ENCODE measurements at places on chromosomes 1 and 21. TPM values are rescaled to one million over a fixed set of nuclear protein-coding genes. Genes with fewer than 3 reads are reported as not detected.

SPRR2E gene
- not detected for total RNA-seq

SLC9C2 gene
- total RNA-seq: not detected

ADAMTS5 gene
- 27.6 TPM for total RNA-seq

DCDC2B gene
- not detected for total RNA-seq

Data from subcutaneous preadipocyte (primary cell).